RCC 7860 (cell line): ENCODE measurements at places on chromosomes 1 and 21.

GRCh38 chr1:100735244-100735643, 15.7 kb downstream of the VCAM1 start:
- DNase-seq: no peak

DNA sequence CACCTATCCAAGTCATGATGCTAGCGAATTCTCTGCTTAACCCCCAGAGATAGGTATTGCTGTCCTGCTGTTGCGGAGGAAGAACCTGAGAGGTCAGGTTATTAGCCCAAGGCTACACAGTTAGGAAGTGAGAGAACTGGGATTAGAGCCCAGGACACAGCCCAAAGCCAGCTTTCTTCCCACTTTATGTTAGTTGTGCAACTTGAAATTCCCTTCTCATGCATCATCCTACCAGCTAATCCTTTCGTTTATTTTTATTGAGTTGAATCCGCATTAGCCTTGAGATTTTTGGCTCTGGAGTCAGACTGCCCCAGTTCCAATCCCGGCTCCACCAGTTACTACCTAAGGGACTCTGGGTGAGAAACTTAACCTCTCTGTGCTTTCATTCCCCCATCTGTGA, 65.4 kb downstream of the PLEKHA6 start:
- peak; percentile 41 for DNase-seq

DNA sequence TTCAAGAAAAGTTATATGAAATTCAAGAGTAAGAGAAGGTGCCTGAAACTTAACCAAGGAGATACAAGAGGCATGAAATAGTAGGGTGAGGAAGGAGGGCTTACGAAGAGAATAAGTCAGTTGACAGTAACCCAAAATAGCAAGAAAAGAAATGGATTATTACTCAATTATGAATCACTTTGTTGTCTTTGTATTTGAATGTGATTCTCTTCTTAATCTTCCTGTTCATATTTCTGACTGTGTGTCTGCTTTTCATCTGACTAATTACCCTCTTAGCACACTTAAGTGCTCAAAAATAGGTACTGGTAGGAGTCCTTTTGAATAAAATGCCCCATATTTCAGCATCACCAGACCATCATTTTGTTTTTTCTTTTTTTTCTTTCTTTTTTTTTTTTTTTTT, 39.4 kb downstream of the GLMN start:
- no peak for DNase-seq

- no peak for DNase-seq
These were observed 74.8 kb upstream of the ACTL8 start for GRCh38 chr1:17680308-17680707.

GRCh38 chr1:153919876-153920852, 2.6 kb downstream of the GATAD2B start:
- no peak for DNase-seq

GRCh38 chr1:83017701-83018100, 981.2 kb downstream of the TTLL7 start:
- DNase-seq: no peak

GRCh38 chr1:1273209-1273511, 494 bp downstream of the UBE2J2 start:
- no peak for DNase-seq
